Cardiac muscle cell (in vitro differentiated cells and primary cell): ENCODE measurements at places on chromosomes 3 and 15. TPM values are rescaled to one million over a fixed set of nuclear protein-coding genes. Genes with fewer than 3 reads are reported as not detected.

The IL17RB gene
- 11.5 and 15.9 TPM in 2 replicates for polyA plus RNA-seq

The CLDND1 gene
- 59.6 and 81.4 TPM in 2 replicates for polyA plus RNA-seq

The SCAMP5 gene
- polyA plus RNA-seq = 1.2 and 3.3 TPM in 2 replicates

The SLC2A2 gene
- not detected in 2 replicates for polyA plus RNA-seq

The CSPG4 gene
- 7.1 and 12.1 TPM in 2 replicates for polyA plus RNA-seq

The CTXN2 gene
- 0.06 TPM in 1 of 2 replicates, not detected in the other for polyA plus RNA-seq

The CCR1 gene
- polyA plus RNA-seq = not detected in 2 replicates

The CADM2 gene
- 0.30 and 0.40 TPM in 2 replicates for polyA plus RNA-seq

The KNL1 gene
- 1.4 and 12.1 TPM in 2 replicates for polyA plus RNA-seq

The GABRG3 gene
- polyA plus RNA-seq = not detected in 2 replicates

The CAND2 gene
- 35.2 and 44.7 TPM in 2 replicates for polyA plus RNA-seq

The MYO5C gene
- polyA plus RNA-seq = 1.0 and 2.9 TPM in 2 replicates

The ZMAT3 gene
- polyA plus RNA-seq = 9.5 and 16.3 TPM in 2 replicates

The GOLGA6B gene
- 0.32 TPM in 1 of 2 replicates, not detected in the other for polyA plus RNA-seq

The LAMB2 gene
- 615 and 708 TPM in 2 replicates for polyA plus RNA-seq

The SEMA3B gene
- 20.6 and 23.1 TPM in 2 replicates for polyA plus RNA-seq

The GRAMD1C gene
- polyA plus RNA-seq = 0.31 and 3.0 TPM in 2 replicates

The C3orf22 gene
- not detected in 2 replicates for polyA plus RNA-seq

The C3orf85 gene
- polyA plus RNA-seq = not detected in 2 replicates

The GP9 gene
- not detected in 2 replicates for polyA plus RNA-seq

The TMC3 gene
- 0.20 TPM in 2 replicates for polyA plus RNA-seq

The NAA80 gene
- polyA plus RNA-seq = 35.6 and 39.0 TPM in 2 replicates

The UQCRC1 gene
- polyA plus RNA-seq = 735 and 870 TPM in 2 replicates

The ARL14 gene
- polyA plus RNA-seq = not detected in 2 replicates

The CDHR4 gene
- 0.27 TPM in 1 of 2 replicates, not detected in the other for polyA plus RNA-seq

The TF gene
- polyA plus RNA-seq = 1.4 and 3.0 TPM in 2 replicates

The ZPLD1 gene
- 0.42 TPM in 1 of 2 replicates, not detected in the other for polyA plus RNA-seq

The KAT2B gene
- 17.3 and 18.6 TPM in 2 replicates for polyA plus RNA-seq

The SNTN gene
- polyA plus RNA-seq = not detected in 2 replicates

The NOX5 gene
- 0.39 and 1.4 TPM in 2 replicates for polyA plus RNA-seq
